ENCODE measurements at places on chromosomes 6 and 20. TPM values are rescaled to one million over a fixed set of nuclear protein-coding genes. Genes with fewer than 3 reads are reported as not detected.

The VSX1 gene
- not detected for total RNA-seq

The FKBP1C gene
- under 0.01 TPM for total RNA-seq

The ATAT1 gene
- 1.6 TPM for total RNA-seq

The SNRNP48 gene
- 16.2 TPM for total RNA-seq

The ULBP2 gene
- total RNA-seq = 10.7 TPM

The LRRC1 gene
- total RNA-seq = 3.2 TPM

The MAFB gene
- 4.5 TPM for total RNA-seq

The GNMT gene
- not detected for total RNA-seq

The IBTK gene
- 34.0 TPM for total RNA-seq

The HFE gene
- 19.0 TPM for total RNA-seq

The METTL24 gene
- total RNA-seq = not detected

All from cardiac atrium fibroblast (primary cell).